ENCODE measurements at places on chromosomes 4 and X. TPM values are rescaled to one million over a fixed set of nuclear protein-coding genes. Genes with fewer than 3 reads are reported as not detected.

- no peak for DNase-seq
Observed at GRCh38 chr4:145730026-145730425, 50.1 kb downstream of the C4orf51 start.

USP17L27 gene
- not detected for polyA plus RNA-seq

- DNase-seq, result no peak
Observed at GRCh38 chrX:39242187-39242586, 440.9 kb downstream of the MID1IP1 start.

DNA sequence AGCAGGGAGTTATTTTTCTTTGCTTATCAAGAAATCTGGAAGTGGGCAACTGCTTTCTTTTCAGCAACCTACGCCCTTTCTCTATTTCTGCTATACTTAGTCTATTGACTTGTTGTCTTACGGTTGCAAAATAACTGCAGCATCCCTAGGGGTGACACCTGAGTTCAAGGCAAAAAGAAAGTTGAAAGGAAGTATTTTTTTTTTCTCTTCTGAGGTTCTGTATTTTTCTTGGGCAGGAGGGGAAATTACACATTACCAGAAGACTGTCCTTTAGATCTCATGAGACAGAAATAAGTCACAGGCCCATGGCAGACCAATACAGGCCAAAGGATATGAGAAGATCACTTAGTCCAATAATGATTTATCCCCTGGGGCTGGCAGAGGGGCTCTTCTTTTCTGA, 204.7 kb upstream of the CASK start:
- DNase-seq, result no peak

GRCh38 chr4:78310740-78311115, 240.8 kb upstream of the ANXA3 start:
- no peak for DNase-seq

DNA sequence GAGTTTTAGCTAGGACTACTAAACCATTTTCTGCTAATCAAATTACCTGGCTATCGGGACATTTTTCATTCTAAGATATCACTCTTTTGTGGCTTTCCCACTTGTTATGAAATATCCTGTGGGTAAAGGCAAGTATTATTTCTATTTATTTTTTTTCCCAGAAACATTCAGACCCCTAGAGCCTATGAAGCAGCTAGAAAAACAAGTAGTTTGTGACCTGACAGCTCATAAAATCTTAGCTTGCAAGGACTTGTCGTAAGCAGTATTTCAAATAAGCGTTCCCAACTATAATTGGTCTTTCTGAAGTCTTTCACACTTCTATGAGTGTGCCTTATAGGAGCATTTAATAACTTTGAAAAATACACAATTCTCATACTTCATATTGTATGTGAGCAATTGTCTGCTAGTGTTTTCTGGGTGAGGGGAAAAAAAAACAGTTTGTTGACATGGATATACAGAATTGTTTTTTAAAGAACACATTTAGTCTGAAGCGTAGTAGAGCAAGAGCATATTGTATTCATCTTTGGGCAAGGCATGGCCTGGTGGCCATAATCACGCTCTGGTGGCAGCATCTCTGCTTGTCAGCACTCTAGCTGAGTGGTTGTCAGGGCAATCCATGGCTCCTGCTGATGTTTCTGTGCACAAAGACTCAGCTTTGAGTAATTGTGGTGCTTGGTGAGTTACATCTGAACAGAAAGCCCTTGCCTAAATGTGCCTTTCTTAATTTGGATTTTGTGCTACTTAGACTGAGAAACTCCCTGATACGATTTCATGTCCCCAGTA, 2.6 kb downstream of the MCUB start:
- DNase-seq, result no peak

- DNase-seq, result no peak
Observed at GRCh38 chrX:1894740-1895139, 279.9 kb downstream of the ASMT start.

DNA sequence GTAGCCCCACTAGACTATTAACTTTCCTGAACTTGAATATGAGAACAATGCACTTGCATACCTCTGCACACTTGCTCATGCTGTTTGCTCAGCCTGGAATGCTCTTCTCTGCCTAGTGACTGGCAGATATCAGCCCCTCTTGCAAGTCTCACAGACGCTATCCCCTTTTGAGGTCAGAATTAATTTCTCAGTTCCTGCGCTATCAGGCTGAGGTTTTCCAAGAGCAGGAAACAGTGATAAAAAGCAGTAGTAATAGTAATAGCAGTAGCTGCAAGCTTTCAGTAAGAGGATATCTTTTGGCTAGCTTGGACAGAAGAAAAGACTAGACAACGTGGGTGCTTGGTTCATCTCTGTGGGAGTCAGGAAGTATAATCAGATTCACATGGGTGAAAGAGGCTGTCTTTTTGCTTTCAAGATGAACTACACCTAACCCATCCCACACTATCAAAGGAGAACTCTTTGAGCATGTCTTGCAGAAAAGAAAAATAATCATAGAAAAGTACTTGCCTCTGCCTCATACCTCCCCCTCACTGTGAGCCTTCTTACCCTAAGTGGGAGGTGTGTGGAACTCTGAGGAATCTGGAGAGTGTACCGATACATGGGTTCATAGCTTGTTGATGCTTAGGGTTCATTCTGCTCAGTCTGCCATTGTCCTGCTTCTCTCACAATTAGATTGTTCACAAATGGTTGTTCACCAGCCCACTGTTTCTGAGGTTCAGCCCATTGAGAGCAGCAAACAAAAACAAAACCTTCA, 11.3 kb upstream of the DRP2 start:
- DNase-seq, result no peak

- no peak for DNase-seq
Observed at GRCh38 chrX:153646620-153647373, at the start of gene DUSP9. DUSP9 (plus strand) TSS chrX:153647203; CDS start chrX:153647954, 751 bp downstream.

GRCh38 chrX:136679531-136679930, 31.6 kb downstream of the CD40LG start:
- DNase-seq, result no peak

- DNase-seq, result no peak
Observed at GRCh38 chr4:964346-965025, 8.9 kb downstream of the DGKQ start.

GRCh38 chr4:160836431-160836830, 1327.4 kb downstream of the FSTL5 start:
- no peak for DNase-seq

DNA sequence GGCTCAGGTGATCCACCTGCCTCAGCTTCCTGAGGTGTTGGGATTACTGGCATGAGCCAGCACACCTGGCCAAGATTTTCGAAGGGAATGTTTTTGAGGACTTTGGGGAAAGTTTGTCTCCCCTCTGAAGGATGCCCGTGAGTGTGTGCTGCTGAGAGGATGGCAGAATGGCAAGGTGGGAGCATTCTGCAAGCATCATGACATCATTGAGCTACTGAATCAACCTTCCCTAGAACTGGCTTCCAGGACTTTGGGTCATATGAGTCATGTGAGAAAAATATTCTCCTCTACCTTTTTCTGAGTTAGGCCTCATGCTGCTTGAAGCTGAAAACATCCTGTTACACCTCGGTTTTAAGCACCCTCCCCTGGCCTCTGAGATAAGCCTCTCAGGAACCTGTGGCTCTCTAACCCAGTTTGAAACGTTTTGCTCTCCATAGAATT, 31.0 kb downstream of the TMEM131L start:
- no peak for DNase-seq

- no peak for DNase-seq
Observed at GRCh38 chrX:108123591-108124366, 32.2 kb downstream of the ATG4A start.

- DNase-seq, result no peak
Observed at GRCh38 chr4:118918388-118918787, 29.7 kb downstream of the SYNPO2 start.

DNA sequence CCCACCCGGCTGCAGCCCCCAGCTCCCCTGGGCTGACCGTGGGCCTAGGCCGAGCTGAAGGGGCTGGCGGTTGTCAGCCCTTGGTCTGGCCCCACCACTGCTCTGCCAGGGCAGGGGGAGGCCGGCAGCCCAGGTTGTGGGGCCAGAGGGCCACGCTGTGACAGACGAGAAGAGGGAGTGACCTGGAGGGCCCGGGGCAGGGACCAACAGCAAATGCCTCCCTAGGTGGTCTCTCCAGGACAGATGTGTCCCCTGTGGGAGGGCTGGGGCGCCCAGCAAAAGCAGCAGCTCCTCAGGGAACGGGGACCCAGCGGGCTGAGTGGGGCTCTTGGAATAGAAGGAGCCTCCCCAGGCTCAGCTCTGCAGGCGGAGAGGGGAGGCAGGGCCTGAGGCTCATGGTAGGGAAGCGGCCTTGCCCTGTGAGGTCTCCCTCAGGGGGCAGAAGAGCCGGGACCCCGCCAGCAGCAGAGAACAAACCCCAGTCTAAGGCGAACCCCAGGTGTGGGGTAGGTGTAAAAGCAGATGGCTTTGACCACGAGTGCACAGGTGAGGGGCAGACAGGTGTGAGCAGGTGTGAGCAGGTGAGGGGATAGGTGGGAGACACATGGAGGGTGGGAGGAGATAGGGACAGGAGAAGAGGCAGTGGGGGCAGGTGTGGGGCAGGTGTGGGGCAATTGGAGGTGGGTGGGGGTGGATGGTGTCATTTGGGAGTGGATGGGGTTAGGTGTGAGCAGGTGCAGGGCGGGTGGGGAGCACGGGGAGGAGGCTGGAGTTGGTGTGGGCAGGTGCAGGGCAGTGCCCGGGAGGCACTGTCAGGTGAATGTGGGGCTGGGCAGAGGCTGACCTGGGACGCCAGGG, 34.1 kb upstream of the SPON2 start:
- DNase-seq, result no peak

UGT2A3 gene
- 155 TPM for polyA plus RNA-seq

Measured in left renal cortex interstitium (tissue), 4 donors.